ENCODE measurements at places on chromosomes 3 and 15.

DNA sequence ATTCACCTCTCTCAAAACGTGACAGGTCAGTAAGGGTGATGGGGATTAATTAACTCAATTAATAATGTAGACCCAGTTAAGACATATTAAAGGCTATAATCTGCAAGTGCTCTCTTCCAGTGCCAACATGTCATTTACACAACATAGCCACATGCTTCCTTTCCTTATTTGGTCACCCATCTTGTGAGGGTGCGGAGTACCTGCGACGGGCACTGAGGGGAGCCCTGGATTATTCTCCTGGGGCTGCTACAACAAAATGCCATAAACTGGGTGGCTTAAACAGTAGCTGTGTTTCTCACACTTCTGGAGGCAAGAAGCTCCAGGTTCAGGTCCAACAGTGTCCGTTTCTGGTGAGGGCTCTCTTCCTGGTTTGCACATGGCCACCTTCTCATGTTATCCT is 157.4 kb upstream of the LRTM1 start:
- DNase-seq, result no peak

GRCh38 chr3:150300388-150300787 is 107.7 kb upstream of the TSC22D2 start:
- no peak for DNase-seq

DNA sequence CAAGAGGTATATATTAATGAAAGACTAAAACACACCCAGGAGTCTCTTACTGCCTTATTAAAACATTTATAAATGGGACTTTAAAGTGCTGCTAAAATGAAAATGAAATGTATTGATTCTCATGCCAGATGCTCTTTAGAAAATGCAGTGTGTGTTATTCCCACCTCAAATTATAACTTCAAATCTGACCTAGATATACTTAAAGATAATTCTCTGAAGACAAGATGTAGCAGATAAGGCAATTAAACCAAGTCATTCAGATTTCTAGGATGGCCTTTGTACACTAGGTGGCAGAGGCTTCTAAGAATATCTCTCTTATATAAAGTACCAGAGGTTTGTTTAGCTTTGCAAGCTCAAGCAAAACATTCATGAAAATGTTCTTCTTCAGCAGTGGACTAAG is 26.9 kb upstream of the GOLGA8B start:
- DNase-seq, result no peak

DNA sequence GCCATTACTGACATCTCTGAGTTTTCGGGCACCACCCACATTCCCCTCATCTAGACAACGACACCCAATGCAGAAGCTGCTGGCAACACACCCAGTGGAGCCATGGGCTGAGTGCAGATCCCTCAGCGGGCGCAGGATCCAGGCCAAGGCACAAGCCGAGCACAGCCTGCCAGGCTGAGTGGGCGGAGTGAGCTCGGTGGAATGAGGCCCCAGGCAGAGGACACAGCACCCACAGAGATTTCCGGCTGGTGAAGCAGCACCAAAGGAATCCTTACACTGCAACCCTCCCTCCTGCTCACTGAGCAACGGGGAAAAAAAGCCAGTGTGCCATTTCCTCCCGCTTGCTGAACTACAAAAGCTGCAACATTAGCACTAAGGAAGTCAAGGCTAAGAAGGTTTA is 34.3 kb downstream of the ZMAT3 start:
- DNase-seq, result peak; percentile 24

DNA sequence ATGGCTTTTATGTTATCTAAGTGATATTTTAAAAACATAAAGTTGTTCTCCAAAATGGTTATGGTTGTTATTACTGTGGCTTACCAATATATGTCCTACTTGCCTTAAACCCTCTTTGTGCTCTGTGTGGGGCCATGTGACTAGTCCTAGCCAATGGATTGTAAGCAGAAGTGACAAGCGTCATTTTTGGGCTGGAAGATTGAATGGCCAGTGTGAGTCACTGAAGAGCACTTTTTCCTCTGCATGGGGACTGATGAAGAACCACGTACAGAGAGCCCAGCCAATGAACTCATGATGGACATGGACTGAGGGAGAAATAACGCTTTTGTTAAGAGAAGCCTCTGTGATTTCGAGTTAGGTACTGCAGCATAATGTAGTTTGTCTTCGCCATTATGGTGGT is 332.7 kb downstream of the EDEM1 start:
- no peak for DNase-seq

GRCh38 chr3:133713347-133713746 is 32.8 kb upstream of the TF start:
- no peak for DNase-seq

DNA sequence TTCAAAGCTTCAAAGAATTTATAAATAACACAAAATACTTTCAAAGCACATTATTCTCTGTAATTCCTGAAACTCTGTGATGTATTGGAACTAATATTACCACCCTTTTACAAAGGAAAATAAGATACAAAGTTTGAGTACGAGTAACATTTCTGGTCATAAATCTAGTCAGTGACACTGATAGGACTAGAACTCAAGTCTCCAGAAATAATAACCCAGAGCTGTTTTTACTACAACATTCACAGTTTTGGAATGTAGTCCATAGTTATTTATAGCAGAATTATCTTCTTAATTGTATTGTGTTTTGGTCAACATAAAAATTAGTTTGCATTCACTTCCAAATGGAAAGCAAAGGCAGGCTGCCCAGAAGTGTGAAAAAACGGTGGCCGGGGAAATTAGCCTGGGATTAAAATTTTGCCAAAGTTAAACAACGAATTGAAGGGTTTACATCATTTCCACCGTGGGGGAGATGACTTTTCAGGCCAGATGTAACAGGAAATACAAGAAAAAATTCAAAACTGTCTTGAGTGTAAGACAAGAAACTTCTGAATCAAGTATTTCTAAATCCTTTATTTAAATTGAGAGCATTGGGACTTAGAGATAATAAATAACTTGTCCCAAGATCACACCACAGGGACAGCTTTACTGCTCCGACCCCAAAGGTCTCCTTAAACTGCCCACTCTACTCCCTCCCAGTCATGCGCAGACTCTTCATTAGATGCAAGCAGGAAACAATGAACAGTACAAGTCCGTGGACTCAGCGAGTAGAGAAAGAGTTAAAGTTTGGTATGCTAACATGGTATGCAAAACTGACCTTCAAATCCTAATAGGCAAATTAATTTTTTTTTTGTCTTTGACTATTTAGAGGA is 74.3 kb upstream of the VGLL4 start:
- no peak for DNase-seq

GRCh38 chr3:11950576-11950975 is 53.6 kb upstream of the SYN2 start:
- no peak for DNase-seq

GRCh38 chr3:59185591-59186369 is 136.0 kb upstream of the CFAP20DC start:
- no peak for DNase-seq

DNA sequence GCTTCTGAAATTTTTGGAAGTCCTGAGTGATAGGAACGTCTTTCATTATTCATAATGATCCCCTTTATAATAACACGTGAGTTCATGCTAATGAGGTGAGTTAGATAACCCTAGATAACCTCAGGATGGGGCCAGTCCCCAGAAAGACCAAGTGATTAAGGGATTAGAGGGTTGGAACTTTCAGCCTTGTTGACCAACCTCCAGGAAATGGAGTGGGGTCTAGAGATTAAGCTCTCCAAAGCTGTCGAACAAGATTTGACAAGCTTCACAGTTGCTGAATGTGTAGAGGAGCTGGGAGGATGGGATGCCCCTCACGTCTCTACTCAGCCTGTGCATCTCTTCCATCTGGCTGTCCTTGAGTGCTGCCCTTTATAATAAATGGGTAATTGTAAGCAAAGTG is 107.1 kb downstream of the ZMAT3 start:
- DNase-seq, result no peak

DNA sequence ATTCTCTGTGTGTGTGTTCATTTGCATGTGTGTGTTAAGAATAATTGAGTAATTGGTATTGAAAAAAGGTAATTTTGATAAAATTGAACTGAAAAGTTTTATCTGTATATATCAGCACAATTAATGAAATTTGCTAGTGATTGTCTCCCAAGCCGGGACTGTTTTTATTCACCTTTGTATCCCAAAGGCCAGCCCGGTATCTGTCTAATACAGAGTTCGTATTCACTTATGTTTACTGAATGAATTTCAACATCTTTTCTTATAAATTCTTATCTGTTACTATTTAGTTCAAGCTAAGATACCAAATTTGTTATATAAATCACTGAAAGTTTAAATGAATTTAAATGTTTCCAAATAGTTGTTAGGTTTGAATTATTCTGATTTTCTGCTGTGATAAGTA is 394.0 kb upstream of the NAALADL2 start:
- DNase-seq, result no peak

DNA sequence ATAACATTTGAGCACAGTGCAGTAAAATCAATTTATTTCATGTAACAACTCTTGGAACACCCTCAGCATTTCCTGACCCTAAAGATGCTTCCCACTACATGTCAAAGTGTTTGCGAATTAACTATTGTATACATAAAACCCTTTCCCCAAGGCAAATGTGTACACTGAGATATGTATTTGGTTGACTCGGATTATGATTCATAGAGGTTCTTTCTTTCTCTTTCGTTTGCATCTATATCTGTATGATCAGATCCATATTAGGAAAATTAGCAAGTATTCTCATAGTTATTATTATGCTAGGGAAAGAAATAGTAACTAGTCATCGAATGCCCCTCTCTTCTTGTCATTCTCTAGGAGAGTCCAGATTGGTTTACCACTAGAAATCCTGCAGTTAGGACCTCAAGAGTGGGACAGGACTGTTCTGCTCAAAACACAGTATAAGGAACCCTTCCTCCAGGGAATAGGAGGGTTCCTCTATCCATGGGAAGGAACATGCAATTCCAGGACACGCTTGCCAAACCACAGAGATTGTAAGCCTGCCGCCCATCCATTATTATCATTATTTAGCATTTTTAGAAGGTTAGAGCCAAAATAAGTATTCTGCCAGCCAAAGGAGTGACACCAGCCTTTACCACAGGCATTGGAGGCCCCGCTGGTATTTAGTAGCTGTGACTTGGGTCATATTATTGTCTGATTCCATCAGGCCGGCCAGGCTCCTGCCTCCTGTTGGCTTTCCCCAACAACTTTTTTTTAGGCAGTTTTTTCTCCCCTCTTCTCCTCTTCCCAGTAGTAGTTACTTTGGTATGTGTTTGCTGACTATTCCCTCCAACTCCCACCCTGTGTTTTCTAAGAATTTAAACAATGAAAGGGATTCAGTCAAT is 100.7 kb downstream of the GALK2 start:
- DNase-seq, result no peak

- no peak for DNase-seq
Measured at GRCh38 chr15:72154316-72154715, 36.1 kb downstream of the SENP8 start.

- DNase-seq, result no peak
Measured at GRCh38 chr15:30990446-30991254, 778 bp downstream of the MTMR10 start.

- DNase-seq, result no peak
Measured at GRCh38 chr15:34900748-34901147, 68.8 kb downstream of the AQR start.

DNA sequence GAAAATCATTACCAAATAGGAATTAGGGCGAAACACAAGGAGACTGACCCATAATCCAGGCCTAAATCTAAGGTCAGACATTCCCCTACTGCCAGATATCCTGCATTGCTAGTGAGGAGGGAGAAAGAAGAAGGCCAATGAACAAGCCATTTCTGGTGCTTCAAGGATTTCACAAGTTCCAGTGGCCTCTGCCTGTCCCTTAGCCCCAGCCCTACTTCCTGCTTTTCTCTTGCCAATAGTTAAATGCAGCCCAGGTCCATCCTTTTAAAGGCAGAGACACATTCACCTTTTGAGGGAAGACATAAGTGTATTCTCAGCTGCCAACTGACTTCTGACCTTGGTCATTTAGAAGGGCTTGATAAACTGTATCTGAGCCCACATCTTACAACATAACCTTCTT is 135.8 kb downstream of the ZNF621 start:
- no peak for DNase-seq

- DNase-seq, result no peak
Measured at GRCh38 chr3:196774191-196774820, 34.6 kb downstream of the PAK2 start.

DNA sequence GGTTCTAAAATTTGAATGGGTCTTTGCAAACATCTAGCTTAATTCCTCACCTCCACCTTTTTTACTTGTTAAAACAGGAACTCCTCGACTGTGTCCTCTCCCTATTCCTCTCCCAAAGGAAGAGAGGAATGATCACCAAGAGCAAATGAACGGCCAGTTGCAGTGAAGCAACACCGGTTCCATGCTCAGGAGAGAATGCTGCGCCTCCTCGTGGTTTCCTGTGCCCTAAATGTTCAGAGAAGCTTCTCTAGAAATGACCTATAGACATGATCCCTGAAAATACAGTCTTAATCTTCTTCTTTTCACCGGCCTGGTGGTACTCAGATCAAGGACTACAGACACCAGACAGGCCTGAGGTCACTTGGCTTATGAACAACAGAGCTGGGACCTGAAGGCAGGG is 65.1 kb upstream of the GUCA1C start:
- no peak for DNase-seq

DNA sequence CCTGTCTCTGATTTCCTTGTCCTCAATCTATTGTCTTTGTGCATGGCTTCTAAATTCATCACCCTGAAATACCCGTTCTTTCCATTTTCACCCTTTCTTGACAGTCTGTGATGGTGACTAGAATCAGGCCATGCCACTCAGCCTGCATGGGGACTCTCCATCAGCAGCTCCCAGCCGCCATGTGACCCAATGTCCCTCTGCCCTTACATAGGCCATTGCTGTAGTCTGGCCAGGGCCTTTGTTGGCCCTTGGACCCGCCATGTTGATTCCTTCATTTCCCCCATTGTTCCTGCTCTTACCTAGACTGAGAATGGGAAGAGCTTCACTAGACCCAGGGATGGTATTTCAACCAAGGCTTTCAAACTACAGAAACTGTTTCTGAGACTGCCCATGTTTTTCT is 45.8 kb downstream of the SPSB4 start:
- no peak for DNase-seq

DNA sequence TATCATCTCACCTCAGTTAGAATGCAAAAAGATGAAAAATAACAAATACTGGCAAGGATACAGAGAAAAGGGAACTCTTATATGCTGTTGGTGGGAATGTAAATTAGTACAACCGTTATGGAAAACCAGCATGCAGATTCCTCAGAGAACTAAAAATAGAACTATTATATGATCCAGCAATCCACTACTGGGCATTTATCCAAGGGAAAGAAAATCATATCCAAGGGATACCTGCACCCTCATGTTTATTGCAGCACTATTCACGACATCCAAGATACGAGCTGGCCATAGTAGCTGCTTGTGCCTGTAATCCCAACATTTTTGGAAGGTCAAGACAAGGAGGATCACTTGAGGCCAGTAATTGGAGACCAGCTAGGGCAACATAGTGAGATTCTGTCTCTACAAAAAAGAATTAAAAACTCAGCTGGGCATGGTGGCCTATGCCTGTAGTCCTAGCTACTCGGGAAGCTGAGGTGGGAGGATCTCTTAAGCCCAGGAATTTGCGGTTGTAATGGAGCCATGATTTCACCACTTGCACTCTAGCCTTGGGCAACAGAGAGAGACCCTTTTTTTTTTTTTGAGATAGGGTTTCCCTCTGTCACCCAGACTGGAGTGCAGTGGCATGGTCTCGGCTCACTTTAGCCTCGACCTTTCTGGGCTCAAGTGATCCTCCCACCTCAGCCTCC is 26.6 kb downstream of the USP50 start:
- DNase-seq, result no peak

GRCh38 chr3:34212656-34213055 is 414.2 kb downstream of the PDCD6IP start:
- DNase-seq, result no peak

GRCh38 chr3:8329598-8329997 is 172.0 kb upstream of the LMCD1 start:
- DNase-seq, result no peak

- no peak for DNase-seq
Measured at GRCh38 chr3:59412516-59412915, 362.7 kb upstream of the CFAP20DC start.
